ENCODE measurements at places on chromosomes 2 and 18.
A peak's percentile ranks its signal among the peaks of the same experiment; 100 is the strongest.

GRCh38 chr2:29951576-29951975, 30.2 kb upstream of the ALK start:
- no peak for DNase-seq

GRCh38 chr2:10847008-10847407, 34.4 kb upstream of the PDIA6 start:
- DNase-seq = no peak

DNA sequence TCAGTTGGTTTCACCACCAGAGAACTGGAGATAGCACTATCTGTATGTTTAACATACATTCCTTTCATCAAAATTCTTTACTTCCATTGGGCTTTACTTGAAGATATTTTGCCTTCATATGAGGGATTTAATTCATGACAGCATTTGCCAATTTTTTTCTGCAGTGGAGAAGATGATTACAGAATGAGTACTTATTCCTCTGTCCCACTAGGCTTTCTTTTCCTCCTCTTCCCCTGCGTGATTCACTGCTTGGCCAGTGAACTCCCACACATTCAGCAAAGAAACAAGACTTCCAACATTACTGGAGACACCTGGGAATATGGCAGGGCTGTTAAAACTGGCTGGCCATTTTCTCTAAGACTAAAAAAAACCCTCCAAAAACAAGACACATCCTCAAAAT, 425.8 kb upstream of the KCNH7 start:
- no peak for DNase-seq

DNA sequence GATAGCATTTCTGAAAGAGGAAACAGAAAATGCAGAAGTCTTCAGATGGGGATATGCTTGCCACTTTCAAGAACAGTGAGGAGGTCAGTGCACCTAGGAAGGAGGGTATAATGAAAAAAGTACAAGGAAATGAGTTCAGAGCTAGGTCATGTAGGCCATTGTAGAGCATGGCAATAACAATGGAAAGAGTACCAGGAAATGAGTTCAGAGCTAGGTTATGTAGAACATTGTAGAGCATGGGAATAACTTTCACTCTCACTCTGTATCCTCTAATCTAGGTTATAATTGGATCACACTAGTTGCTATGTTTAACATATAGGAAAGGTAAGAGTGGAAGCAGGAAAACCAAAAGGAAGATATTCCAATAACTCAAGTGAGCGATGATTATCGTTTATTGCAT, 12.3 kb downstream of the SCG2 start:
- DNase-seq = no peak

DNA sequence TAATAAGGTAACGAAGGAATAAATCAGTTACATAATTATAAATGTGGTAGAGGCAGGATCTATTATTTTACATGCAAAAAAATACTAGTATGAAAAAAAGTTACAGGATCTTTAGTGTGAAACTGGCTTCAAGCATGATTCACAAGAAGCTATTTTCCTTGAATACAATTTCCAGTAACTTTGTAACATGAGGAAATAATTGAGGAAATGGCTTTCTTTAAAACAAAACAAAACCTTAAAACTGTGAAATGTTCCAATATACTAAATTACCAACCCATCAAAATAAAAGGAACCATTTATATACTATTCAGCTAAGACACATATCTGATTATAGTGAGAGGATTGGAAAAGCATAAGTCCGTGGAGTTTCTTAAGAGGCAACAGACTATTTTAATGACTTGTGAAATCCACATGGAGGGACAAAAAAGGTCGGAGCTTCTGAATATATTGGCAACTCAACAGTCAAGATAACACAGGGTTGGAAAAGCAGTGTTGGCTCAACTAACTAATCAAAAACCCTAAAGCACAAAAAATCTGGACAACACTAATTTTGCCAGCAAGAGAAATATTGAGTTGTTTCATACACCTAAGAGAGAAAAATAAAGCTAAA, 10.6 kb downstream of the IRS1 start:
- DNase-seq = no peak

GRCh38 chr2:105443617-105444598, 45.1 kb upstream of the FHL2 start:
- DNase-seq = no peak

- no peak for DNase-seq
Measured at GRCh38 chr18:29271501-29271900, 1094.6 kb upstream of the CDH2 start.

GRCh38 chr2:72913486-72914205, 3.7 kb upstream of the EMX1 start:
- no peak for DNase-seq

DNA sequence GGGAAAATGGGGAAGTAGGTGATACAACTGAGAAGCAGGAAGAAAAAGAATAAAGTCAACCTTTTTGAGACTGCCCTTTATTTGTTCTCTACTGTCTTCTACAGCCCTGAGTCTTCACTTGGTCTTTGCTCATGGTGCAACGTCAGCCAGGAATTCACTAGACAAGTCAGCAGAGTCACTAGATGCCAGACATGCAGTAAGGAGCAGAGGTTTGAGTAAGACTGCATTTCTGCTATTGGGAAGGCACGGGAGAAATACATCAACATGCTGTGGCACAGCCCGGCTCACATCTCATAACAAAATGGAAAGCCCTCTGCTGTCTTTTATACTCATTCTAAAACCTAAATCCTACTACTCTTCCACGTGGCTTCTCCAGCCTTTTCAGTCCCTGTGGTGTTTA, 67.1 kb downstream of the PRELID3A start:
- no peak for DNase-seq

DNA sequence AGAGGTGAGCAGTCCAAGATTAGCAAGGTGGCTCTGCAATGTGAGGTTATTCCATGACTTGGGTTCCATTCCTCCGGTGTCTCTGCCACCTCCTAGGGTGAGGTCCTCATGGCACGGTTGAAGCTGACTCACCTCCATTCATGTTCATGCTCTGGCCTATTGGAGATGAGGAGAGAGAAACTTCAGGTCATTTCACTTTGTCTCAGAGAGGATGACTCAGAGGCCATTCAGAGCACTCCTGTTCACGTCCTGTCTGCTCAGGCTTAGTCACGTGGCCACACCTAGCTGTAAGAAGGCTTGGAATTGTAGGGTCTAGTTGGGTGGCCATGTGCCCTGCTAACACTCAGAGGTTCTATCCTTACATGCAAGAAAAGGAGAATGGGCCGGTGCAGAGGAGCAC, 67.5 kb upstream of the MBOAT2 start:
- no peak for DNase-seq

DNA sequence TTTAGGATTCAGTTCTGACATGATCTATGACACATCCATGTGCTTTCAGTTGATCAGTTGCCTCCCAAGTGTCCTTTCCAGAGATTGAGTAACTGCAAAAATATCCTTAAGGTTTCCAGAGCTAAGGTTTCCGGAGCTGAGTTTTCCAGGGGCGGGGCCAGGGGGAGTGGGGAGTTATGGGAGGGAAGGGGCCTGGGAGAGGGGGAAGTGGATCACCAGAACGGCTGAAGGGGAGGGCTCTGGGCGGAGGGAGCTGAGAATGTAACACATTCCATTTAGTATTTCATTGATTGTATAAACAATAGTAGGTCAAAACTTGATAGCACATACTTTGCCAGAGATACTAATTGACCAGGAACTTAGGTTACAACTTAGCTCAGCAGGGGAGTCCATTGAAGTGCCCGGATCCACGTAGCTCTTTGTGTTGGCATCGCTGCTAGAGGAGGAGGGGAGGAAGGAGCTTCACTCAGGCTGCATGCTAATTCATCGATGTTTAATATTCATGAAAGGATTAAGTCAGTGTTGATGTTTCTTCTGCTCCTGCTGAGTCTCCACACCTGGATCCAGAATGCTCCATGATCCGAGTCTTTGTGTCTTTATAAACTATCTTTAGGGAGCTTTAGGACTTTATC, 289.8 kb downstream of the ALPK2 start:
- DNase-seq = no peak

- DNase-seq = peak; percentile 64
Measured at GRCh38 chr18:13266218-13267100, 47.9 kb downstream of the LDLRAD4 start.

DNA sequence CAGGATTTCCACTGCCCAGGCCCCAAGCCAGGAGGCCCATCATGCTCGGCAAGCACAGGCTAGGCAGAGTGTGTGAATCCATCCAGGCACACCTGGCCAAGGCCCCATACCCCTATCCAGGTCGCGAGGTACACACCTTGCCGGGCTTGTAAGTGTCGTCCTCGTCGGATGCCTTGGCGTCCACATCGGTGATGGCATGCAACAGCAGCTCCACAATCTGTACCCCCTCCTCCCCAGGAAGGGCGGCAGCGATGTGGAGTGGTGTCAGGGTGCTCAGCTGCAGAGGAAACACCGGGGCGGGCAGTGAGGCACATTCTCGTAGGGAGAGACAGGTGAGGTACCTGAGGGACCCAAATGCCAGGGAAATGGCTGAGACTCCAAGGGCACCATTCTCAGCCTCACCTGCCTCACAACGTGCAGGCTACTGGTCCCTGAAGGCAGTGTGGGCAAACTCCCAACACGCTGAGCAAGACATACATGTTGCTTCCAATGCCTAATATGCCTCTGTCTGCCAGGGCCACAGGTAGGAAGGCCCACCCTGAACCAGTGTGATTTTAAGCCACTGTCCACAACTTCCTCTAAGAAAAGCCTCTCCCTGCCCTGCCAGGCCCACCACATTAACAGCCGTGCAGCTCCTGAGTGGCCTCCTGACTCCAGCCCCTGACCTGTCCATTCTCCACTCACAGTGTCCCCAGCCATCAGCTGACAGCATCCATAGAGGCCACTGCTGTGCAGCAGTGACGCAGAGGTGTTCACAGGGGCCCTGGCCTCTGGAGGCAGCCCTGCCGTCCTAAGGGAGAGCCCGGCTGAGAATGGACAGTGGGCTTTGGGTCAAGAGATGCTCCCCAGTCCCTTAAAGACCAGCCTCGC, 44.9 kb downstream of the ANKMY1 start:
- DNase-seq = peak; percentile 2

DNA sequence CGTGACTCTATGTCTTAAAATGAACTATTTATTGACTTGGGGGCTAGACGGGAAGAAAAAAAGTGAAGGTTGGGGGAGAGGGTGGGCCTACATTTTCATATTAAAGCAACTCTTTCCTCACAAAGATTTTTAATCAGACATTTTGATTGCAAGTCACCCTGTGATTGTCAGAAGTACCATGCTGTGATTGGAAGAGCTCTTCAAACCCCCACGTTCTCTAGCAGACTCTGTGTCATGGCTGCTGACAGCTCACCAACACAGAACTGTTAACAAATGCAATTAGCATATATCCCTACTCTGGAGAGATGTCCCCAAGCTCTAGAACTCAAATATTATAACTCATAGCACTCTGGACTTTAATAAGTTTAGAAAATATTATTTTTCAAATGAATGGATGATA, 428.4 kb upstream of the DCC start:
- no peak for DNase-seq
